ENCODE measurements at places on chromosomes 2 and 18.

DNA sequence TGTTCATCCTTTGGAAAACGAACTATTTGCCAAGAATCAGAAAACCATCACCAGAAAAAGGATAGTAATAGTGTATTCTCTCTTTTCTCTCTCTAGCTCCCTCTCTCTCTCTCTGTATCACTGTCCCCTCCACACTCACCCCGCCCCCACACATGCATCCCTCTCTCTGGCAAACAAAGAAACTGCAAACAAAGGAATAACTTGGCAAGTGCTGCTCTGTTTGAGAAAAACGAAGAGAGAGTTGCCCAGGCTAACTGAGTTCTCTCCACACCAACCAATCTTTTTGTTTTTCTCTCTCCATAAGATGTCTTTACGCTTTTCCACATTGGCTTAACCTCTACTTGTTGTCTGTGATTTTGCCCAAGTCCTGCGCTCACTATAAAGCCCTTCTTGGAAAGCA is 316.2 kb downstream of the EPHA4 start:
- no peak for DNase-seq

GRCh38 chr2:204312105-204312504 is 233.2 kb upstream of the PARD3B start:
- DNase-seq = no peak

GRCh38 chr2:101047774-101048173 is 45.7 kb downstream of the RPL31 start:
- no peak for DNase-seq

DNA sequence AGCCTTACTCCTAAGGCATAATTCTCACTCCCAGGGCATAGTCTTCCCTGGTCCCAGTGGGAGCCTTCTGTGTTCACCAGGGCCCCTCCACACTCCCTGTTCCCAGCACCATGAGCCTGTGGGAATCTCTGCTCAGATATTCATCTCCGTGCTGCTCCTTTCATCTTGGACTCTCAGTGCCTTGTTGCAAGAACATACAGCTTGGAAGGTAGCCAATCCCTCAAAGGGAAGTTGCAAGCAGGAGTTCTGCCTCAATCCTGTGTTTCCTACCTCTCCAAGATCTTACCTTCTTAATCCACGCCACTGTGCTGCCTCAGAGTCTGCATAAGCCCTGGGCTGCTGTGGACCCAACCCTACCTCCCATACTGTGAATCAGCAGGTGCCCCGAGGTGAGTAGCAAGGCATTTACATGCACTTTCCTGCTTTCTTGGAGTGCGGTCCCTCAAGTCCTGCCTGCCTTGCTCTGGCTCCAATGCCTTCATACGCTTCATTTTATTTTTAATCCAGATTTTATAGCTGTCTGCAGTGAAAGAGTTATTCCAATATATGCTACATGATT is 413.8 kb upstream of the RAB6C start:
- no peak for DNase-seq

Measured in WERI-Rb-1 (cell line).